ENCODE measurements at places on chromosomes 3 and 15.

- no peak for DNase-seq
Measured at GRCh38 chr15:62452026-62452425, 286.9 kb upstream of the C2CD4B start.

DNA sequence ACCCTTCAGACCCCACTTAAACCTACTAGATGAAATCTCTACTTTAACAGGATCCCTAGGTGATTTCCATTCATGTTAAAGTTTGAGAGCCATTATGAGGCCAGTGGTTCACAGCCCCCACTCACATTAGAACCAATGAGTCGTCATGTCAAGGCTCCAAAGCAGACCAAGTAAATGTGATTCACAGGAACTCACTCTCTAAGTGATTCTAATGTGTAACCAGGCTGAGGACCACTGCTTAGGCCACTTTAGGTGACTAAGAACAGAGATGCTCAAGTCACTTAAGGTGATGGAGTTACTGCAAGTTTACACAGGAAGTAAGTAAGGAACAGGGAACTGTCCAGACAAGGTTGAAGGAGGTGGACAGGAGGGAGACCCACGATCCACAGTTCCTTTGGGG is 7.7 kb downstream of the GALNT15 start:
- no peak for DNase-seq

- DNase-seq, result no peak
Measured at GRCh38 chr3:32592696-32593353, 22.2 kb upstream of the DYNC1LI1 start.

DNA sequence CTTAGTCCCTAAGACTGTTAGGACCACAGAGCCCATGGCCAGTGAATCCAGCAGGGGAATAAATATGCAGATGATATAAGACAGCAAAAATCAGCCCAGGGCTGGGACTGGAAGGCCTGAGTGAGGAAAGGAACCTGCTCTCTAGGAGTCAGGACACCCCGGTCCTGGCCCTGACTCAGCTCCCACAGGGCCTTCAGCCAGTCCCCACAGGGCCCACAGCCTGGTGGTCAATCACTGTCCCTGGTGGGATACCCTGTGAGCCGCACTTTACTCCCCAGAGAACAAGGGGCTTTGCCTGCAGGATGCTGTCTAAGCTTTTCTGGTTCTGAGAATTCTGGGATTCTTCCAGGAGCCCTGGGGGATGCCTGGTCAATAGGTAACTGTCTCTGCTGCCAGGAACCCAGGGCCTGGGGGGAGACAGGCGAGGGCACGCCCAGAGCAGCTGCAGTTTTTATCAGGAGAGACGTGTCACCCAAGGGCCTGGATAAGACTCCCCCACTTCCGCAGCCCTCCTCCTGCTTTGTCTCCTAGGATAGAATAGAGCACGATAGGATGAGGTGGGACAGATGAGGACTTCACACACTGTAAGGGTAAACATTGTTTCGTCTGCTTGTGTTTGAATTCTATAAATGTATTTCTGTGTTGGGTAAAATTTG is 49.5 kb upstream of the MCF2L2 start:
- DNase-seq, result no peak

- DNase-seq, result no peak
Measured at GRCh38 chr3:116018646-116019045, 395.3 kb downstream of the GAP43 start.

GRCh38 chr3:171260899-171261298 is 199.3 kb downstream of the TNIK start:
- no peak for DNase-seq

DNA sequence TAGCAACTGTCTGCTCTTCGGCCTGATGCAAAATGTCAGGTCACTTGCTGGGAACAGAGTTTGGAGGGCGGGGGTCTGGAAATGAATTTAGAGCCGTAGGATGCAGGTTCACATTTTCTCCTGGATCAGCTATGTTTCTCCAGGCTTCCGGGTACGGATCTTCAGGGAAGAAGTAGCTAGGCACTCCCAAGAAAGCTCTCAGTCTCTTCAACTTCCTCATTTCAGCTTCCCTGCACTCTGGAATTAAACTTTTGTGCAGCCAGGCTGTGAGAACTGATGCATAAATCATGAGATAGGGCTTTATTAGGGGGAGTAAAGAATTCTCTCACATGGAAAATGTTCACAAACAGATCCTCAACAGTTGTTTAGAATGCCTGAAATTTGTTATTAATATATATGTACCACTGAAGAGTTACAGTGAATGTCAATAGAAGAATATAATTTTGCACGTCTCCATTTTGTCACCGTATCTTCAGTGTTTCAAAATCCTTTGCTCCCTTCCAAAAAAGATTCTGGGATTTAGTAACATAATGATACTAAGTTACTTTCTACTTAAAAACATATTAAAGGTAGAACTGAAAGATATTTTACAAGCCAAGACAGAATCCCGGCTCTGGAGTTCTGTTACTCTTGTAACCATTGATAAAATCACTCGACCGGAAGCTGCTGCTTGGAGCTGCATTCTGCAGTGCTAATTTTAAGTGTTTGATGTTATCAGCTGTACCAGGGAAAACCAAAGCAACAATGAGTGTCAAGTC is 178.5 kb upstream of the P2RY1 start:
- DNase-seq, result no peak

- no peak for DNase-seq
Measured at GRCh38 chr15:88637841-88638625, 783 bp upstream of the ISG20 start.

- no peak for DNase-seq
Measured at GRCh38 chr3:122758877-122759560, 34.6 kb downstream of the HSPBAP1 start.

DNA sequence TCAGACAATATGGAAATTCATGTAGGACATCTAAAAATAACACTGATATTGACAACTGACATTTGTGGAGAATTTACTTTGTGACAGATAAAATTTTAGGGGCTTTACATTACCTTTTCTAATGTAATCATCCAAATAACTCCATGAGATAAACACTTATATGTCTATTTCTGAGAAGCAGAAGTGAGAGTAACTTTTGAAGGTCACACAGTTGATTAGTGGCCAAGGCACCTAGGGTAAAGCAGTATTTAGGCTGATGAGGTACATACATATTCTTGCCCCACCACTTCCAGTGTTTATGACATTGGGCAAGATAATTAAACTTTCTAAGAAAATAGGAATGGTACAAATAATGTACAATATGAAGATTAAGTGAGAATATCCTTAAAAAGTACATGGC is 248.4 kb downstream of the CPNE4 start:
- DNase-seq, result no peak

DNA sequence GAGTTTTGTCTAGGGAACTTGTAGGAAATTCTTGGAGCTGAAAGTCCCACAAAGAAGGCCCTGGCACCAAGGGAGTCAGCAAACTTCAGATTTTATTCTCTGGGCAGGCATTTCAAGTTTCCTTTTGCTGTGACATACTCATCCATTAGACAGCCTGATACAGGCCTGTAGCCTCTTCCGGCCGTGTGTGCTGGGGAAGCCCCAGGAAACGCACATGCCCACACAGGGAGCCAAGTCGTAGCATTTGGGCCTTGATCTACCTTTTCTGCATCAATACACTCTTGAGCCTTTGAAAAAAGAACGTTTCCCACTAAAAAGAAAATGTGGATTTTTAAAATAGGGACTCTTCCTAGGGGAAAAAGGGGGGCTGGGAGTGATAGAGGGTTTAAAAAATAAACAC is 15.0 kb downstream of the TIGIT start:
- DNase-seq, result no peak

- no peak for DNase-seq
Measured at GRCh38 chr15:65101411-65101890, 13.5 kb downstream of the UBAP1L start.

DNA sequence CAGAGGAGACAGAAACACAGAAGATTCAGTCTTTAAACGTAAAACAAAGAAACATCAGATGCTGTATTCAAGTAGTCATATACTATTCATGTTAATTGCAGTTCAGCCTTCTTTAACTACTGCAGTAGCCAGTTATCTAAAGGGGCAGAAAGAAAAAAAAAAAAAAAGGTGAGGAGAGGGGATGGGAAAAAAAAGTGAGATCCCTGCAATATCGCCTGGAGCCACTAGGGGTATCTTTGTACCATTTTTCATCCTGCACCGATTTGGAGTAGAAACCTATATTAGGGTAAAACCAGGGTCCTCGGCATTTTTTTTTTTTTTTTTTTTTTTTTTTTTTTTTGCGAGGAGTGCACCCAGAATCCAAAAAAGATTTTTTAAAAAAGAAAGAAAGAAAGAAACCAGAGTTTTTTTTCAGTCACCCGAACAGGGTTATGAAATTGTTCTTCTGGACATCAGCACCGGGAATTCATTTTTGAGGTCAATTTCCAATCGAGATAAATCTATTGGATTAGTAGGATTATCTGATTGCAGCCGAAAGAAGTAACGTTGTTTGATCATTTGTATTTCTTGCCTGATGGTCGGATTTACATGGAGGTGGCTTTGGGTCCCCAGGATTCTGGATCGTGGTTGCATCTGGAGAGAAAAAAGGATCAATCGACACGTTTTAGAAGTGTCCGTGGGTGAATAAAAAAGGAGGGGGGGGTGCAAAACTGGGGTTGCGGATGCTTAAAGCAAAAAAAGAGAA is 186.7 kb downstream of the NLGN1 start:
- no peak for DNase-seq

GRCh38 chr3:186280737-186281136 is 81.3 kb downstream of the DGKG start:
- DNase-seq, result no peak

GRCh38 chr3:11481556-11481955 is 162.2 kb downstream of the VGLL4 start:
- no peak for DNase-seq

DNA sequence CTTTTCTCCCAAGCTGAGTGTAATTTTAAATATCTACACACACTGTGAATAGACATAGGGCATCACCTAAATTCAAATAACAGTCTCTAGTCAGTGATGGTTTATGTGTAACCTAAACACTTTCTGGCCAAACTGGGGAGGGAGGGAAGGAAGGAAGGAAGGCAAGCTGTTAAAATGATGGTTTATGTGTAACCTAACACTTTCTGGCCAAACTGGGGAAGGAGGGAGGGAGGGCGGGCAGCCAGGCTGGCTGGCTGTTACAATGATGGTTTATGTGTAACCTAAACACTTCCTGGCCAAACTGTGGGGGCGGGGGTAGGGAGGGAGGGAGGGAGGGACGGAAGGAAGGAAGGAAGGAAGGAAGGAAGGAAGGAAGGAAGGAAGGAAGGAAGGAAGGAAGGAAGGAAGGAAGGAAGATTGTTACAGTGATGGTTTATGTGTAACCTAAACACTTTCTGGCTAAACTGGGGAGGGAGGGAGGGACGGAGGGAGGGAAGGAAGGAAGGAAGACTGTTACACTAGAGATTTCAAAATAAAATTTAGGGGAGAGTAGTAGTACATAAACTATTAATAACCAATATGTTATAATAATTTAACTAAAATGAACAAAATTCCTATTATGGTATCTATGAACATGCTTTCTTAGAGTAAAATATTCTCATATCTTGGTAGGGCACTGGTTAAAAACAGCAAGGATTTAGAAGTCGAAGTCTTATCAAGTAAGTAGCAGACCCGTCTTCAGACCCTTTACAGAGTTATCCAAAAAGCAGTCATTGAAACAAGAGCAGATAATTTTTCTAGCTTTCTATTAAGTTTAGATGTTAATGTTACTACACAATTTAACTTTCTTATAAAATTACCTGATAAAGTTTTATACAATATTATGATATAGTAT is 148.1 kb downstream of the LMLN start:
- DNase-seq, result no peak

- DNase-seq, result no peak
Measured at GRCh38 chr15:33007303-33007855, 187.1 kb downstream of the FMN1 start.

- no peak for DNase-seq
Measured at GRCh38 chr15:88303395-88303794, 46.9 kb upstream of the NTRK3 start.

GRCh38 chr15:26580943-26581342 is 191.9 kb downstream of the GABRB3 start:
- DNase-seq, result no peak

DNA sequence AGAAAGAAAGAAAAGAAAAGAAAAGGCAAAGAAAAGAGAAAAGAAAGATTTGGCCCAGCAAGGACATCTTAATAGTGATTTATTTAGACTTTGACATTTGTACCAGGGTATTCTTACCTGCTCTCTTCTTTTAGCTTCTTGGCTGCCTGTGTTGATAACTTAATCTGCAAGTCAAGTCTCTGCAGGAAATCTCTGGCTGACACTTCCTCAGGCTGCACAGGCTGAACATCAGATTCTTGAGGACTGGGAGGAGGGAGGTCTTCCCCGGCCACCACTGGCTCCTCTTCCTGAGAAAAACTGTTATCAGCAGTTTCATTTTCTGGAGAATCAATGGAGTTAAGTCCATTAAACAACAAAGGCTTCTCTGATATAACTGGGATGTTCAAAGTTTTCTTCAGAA is 12.8 kb downstream of the LYSMD2 start:
- DNase-seq, result no peak

GRCh38 chr3:153160451-153161137 is 1.4 kb upstream of the RAP2B start:
- DNase-seq, result peak; percentile 61

DNA sequence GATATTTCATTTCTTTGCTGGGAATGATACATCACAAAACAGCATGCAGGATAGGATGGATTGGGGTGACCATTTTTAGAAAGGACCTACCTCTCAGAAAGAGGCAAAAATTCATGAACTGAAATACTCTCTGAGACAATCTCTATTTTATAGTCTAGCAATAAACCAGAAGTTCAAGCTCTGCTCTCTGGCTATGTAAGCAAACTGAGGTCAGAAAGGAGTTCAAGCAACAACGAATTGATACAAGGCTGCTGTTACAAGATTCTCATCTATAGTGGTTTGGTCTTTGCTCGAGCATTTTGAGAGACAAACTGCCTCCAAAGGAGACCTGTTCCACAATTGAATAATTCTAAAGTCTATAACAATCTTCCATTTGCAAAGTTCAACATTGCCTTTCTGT is 84.7 kb upstream of the GOLGA8J start:
- DNase-seq, result no peak

GRCh38 chr3:69539134-69539533 is 153.2 kb upstream of the FRMD4B start:
- DNase-seq, result no peak

DNA sequence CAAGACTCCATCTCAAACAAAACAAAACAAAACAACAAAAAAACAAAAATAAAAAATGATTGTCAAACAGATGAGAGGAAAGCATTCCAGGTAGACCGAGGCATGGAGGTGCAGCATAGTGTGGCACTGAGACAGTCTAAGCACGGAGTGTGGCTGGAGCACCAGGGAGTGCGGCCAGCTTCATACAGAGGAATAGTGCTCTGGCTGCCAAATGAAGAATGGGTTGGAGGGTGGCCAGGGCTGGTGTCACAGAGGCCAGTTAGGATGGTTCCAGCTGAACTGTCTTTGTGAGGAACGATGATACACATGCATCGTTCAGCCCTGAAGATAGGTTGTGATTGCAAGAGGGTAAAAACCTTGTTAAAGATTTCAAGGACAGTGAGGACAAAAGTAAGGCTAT is 28.3 kb downstream of the MITF start:
- DNase-seq, result no peak
